HTR-8/SVneo (cell line): ENCODE measurements at places on chromosomes 6 and 20.

GRCh38 chr20:33411242-33411641, 9.9 kb upstream of the CDK5RAP1 start:
- DNase-seq = no peak

GRCh38 chr20:44643596-44644229, 7.8 kb downstream of the ADA start:
- peak; percentile 93 for DNase-seq

DNA sequence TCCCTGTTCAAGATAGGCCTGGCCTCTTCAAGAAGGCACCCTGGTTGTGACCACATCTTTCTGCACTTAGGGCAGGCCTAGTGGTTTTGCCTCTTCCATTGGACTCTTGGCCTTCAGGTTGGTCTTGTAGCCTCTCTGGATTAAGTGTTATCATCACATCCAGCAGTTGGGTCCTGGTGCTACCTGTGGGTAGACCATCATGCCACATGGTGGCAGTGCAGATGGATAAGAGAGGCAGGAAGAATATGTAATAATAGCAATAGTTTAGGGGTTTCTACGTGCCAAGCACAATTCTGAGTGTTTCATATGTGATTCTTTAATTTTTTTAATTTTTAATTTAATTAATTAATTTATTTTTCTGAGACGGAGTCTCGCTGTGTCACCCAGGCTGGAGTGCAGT, 28.5 kb upstream of the SNRPB2 start:
- DNase-seq = no peak

- DNase-seq = no peak
Observed at GRCh38 chr6:63097222-63097621, 114.0 kb upstream of the FKBP1C start.

GRCh38 chr6:157541618-157542413, 160.8 kb downstream of the ZDHHC14 start:
- DNase-seq = no peak
